Caco-2 (cell line): ENCODE measurements at places on chromosomes 12 and 14.

GRCh38 chr14:61196792-61197191, 84.3 kb downstream of the TMEM30B start:
- no peak for DNase-seq

- no peak for DNase-seq
These were observed 251.1 kb upstream of the BTG1 start for GRCh38 chr12:92396647-92397252.

DNA sequence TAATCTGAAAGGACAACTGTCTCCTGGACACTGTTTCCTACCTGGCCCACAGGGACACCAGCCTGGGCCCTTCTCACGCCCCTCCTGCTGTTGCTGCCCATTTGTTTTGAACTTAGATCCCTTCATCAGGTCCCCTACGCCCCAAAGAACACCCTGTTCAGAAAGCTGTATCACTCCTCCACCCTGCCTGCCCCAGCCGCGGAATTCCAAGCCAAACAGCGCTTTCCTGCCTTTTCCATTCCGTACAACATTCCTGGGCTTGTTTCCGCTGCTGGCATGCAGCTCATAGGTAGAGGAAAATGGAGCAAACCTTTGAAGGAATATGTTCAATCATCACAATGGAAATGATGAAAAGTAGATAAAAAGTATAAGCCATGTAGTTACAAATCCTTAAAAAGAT, 12.8 kb upstream of the GSG1 start:
- DNase-seq, result no peak

GRCh38 chr12:131013118-131013517, 59.4 kb downstream of the ADGRD1 start:
- DNase-seq, result no peak

GRCh38 chr14:22230517-22230916, 358.5 kb downstream of the DAD1 start:
- no peak for DNase-seq

DNA sequence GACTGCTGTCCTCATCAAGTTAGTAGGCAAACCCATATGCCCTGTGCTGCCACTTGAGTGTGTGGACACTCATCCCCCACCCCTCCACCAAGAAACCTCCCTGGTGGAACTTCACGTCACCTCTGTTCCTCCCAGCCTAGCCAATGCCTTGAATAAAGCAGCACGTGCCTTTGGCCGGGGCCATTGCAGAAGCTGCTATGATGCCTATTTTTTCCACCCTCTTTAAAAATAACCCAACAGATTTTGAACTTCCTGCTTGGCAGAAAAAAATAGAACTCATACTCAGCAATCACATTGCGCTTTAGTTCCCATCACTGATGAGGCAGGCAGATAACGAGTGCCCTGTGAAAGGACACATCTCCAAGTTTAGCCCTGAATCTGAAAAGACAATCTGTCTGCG, 23.1 kb upstream of the PWP1 start:
- no peak for DNase-seq

DNA sequence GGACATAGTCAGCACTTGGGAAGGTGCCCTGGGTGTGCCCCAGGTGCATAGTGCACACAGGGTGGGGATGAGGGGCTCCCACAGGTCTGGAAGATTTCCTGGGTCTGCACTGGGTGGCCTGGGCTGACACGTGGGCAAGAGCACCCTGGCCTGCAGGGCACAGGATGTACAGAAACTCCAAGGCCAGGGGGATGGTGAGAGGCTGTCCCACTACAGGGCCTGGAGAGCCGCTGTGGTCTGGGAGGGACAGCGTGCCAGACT, 35.8 kb upstream of the PPP1R13B start:
- DNase-seq, result no peak

DNA sequence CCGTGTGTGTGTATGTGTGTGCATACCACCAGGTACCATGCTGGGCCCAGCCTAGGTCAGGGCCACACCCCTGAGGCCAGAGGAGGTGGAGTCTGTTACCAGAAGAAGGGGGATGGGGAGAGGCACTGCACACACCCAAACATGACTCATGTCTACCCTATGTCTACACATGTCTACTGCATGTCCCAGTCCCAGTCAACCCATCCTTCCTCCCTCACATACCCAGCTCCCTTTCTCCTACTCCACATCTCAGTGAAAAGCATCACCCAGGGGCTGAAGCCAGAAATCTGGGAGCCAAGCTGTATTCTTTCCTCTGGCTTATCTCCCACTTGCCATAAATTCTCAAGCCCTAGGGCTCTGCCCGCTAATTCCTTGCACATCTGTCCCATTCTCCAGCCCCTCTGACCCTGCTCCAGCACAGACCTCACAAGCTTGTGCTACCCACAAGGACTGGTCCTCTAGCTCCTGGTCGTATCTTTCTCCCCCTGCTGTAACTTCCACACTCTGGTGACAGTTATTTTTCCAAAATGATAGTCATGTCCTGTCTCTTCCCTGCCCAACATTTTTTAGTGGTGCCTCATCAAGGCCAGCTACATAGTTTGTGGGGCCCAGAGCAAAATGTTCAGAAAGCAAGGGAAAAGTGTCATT, 18.0 kb upstream of the APPL2 start:
- no peak for DNase-seq

- DNase-seq, result no peak
These were observed 167.5 kb downstream of the DPF3 start for GRCh38 chr14:72726444-72726843.

DNA sequence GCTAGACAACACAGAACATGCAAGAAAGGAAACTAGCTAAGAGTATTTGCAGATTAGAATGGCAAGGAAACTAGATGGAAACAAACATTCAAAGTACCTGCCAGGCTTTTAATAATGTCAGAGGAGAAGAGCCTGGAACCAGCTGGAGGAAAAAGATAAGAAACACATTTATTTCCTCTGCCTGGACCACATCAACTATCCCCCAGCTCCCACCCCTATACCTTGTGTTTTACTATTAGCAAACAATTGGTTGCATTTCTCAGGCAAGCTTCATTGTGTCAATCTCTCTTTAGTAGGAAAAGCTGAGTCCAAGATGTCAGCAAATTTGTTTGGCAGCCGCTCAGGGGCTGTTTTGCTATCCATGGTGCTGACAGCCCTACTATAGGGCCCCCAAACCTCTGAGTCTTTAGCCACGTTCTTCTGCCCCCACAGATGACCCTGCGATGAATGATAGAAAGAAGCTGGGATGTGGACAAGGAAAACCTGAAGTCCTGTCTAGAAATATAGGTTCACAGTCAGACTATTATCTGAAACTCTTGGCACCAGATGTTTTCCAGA, 11.6 kb upstream of the SYNDIG1L start:
- no peak for DNase-seq

GRCh38 chr12:104649921-104650320, 193.2 kb downstream of the CHST11 start:
- DNase-seq, result no peak

- DNase-seq, result no peak
These were observed 73.6 kb upstream of the RASSF8 start for GRCh38 chr12:25884920-25885234.

- no peak for DNase-seq
These were observed 15.2 kb downstream of the ZFP36L1 start for GRCh38 chr14:68777644-68778043.

DNA sequence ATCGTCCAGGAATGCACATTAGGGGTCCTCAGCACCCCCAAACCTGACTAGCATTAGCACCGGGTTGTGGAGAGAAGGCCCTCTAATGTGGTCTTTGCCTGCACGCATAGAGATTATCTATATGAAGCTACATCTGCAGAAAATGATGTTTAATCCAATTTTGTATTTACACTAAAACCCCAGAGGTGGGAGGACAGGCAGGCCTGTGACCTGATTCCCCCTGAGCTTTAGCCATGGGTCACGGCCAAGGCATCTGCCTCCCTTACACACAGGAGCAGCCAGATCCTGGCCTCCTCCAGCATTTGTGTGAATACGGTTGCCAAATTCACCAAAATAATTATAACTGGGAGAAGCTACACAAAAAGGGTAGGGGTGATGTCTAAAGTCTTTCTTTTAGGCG, 7.0 kb downstream of the APOLD1 start:
- no peak for DNase-seq

DNA sequence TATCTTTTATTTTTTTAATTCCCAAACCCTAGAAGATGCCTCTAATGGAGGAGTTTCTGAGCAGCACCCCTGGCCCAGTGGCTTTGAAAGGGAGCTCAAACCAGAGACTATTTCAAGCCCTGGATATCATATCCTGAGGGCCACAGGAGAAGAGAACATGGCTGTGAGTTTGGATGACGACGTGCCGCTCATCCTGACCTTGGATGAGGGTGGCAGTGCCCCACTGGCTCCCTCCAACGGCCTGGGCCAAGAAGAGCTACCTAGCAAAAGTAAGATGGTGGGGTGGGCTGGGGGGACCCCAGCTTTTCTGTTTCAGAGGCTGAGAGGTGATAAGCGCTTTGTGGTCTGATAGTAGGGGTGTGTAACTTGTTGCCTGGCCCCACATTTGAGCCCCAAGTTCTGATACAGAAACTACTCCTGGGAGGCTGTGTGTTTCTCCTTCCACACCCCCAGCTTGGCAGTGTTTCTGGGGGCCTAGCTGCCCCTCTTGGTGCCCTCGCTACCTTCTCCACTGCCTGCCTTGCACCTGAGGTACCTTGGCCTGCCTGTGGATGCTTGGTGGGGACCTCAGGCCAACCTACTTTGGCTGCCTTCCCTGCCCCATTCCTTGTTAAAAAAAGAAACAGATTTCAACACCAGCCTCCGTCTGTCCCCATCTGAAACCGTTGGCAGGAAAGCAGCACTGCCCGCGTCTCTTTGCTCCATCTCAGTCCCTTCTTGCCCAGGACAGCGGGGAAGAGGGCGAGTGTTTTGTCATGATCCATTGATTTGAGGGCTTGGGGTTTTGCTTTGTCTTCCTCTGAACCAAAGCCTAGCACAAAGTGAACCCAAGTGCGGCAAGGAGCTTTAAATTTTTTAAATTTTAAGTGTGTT, 5.7 kb downstream of the TPCN1 start:
- DNase-seq, result no peak
